ENCODE measurements at places on chromosomes 5 and 9.

DNA sequence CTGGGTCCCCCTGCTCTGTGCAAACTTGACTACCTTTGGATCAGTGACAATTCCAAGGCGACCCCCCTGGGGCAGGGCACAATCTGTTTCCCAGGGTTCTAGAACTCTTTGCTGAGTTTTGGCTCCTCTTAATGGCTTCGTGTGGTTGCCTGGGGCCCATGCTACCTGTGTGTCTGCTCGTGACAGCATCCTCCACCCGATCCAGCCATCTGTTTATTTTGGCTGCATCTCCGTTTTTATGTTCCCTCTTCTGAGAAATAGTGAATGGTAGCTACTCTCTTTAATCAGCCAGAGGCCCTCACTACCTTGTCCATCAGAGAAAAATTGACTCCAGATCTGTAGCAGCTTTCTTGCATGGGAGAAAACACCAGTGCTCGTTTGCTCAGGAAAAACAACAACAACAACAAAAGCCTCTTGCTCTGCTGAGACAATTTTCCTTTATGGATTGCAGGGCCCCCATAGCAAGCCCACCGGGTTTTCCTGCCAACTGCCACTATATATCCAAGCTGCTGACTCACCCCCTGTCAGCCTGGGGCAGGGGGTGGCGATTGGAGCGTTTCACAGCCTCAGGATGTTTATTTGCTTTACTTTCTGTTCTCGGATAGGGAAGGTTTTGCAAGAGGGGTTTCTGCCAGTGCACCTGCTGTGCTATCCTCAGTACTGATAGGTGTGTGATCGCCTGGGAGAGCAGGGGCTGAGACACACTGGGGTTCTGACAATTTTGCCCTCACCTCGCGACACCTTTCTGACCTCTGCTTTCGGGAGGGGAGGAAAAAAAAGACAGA, 607.8 kb downstream of the BNC2 start:
- peak; percentile 11 for DNase-seq

- no peak for DNase-seq
These were observed 42.7 kb downstream of the SYK start for GRCh38 chr9:90844326-90844725.

DNA sequence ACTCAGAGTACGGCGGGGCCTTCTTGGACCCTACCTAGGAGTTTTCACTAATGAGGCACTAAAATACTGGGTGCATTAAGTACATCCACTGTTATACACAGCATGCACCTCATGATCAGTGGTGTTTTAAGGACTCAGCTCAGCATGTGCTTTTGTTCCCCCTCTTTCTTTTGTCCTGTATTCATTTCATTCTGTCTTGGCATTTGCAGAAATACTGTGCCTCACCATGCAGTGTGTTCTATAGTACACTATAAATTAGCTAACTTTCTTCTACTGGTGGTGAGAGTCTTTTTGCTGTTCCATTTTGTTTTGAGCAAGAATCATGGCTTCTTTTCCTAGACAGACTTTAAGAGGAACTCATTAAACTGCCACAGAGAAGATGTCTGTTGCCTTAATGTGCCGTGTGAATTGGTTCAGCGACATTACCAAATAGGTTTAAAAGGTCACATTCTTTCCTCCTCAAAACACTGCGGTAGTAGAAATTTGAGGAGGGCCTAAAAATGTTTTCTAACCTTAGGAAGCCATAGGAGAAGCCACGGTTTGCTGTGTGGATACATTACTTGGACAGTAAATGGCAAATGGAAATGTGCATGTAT, 276.6 kb downstream of the MAST4 start:
- no peak for DNase-seq

DNA sequence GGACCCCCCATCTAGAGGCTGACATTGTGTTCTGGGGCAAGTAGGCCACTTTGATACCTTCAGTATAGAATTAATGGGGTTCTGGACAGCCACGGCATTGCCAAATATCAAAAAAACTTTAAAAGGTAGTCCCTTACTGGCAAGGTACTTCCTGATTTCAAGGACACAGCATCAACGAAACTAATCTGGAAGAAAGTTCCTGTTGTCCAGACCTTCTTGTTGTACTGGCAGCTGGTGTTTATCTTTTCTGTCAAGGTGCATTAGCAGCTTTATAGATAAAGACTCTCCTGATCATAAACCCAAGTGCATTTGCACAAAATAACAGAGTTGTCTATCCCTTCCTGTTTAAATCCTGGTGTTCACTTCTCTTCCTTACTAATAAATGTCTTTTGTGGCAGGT, 23.7 kb upstream of the GOLGA1 start:
- DNase-seq = no peak

DNA sequence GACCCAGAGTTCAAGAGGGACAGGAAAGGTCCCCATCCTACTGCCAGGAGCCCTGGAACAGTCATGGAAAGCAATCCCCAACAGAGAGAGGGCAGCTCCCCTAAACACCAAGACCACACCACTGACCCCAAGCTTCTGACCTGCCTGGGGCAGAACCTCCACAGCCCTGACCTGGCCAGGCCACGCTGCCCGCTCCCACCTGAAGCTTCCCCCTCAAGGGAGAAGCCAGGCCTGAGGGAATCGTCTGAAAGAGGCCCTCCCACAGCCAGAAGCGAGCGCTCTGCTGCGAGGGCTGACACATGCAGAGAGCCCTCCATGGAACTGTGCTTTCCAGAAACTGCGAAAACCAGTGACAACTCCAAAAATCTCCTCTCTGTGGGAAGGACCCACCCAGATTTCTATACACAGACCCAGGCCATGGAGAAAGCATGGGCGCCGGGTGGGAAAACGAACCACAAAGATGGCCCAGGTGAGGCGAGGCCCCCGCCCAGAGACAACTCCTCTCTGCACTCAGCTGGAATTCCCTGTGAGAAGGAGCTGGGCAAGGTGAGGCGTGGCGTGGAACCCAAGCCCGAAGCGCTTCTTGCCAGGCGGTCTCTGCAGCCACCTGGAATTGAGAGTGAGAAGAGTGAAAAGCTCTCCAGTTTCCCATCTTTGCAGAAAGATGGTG, 31.6 kb downstream of the CD180 start:
- DNase-seq = no peak

GRCh38 chr5:97094579-97095317, 47.7 kb downstream of the LIX1 start:
- DNase-seq = peak; percentile 9

- DNase-seq = no peak
These were observed 89.2 kb downstream of the FSTL4 start for GRCh38 chr5:133523013-133523658.

DNA sequence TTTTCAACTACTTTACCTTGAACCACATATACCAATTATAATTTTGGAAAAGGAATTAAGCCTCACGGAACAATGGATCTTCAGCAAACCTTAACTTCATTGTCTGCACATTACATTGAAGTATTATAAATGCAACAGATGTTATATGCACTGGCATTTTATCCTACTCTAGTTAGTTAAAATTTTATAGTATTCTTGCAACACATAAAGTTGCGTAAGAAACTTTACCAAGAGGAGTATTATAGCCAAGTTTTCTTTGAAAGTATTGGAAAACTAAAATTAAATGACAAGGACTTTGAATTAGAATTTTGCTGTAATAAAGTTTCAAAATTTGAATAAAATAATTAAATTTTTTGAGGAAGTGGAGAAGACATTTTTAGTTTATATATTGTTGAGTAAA, 63.4 kb upstream of the SREK1 start:
- DNase-seq = no peak

- DNase-seq = peak; percentile 98
These were observed 100.6 kb downstream of the LHFPL2 start for GRCh38 chr5:78547731-78548615.

DNA sequence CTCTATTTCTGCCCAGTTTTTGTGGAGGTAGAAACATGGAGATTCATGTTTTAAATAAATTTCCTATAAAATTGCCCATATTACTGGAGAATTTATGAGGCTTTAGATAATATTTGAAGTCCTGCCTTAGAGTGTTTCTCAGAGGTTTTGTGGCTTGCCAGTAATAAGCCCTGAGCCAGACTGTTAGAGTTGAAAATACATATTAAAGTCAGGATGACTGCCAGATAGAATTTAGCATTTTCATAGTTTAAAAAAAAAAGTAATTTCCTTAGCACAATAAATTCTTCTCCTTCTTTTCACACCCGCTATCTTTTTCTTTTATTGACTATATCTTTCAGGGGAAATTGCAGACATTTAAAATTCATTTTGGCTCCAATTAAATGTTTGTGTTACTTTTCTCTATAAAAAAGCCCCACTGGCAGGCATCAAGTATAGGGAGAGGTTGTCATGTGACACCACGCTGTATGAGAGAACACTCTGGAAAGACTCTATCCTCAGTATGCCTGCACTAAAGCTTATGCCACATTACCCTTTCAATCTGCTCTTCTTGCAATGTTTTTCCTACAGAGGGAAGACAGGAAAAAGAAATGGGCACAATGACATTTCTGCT, 135.2 kb downstream of the MPDZ start:
- DNase-seq = no peak

GRCh38 chr5:135036405-135036804, 2.4 kb upstream of the PITX1 start:
- DNase-seq = no peak

GRCh38 chr5:142845954-142846398, 75.8 kb downstream of the ARHGAP26 start:
- no peak for DNase-seq

DNA sequence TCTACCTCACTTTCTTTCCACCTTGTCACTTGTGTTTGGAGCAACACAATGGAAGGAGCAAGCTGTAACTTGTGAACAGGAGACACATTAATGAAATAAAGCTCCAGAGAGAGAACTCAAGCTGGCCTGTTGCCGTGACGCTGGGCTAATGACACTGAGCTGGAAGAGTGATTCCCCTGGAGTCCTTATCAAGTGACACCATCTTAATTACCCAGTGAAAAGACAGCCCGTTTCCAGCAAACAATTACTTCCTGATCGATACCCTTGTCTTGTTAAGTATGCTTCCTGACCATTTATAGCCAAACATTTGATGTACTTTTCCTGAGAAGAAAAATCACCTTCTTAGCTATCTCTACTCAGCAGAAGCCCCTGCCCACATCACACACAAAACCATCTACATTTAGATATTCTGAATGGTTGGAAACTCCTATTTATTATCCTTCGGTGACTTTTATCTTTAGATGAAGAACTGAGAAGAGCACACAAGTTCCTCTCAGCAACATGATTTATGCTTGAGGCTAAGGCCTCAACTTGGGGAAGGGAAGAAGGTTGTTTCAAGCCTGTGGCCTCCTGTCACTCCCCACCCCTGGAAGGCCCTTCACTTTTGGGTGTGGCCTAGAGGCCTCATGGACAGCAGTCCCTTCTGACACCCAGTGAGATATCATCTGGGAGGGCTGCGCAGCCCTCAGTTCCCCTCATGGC, 34.1 kb downstream of the CRHBP start:
- DNase-seq = no peak

GRCh38 chr9:130745210-130745800, 51.7 kb downstream of the EXOSC2 start:
- no peak for DNase-seq

GRCh38 chr9:83339435-83339834, 198.8 kb downstream of the FRMD3 start:
- peak; percentile 1 for DNase-seq

DNA sequence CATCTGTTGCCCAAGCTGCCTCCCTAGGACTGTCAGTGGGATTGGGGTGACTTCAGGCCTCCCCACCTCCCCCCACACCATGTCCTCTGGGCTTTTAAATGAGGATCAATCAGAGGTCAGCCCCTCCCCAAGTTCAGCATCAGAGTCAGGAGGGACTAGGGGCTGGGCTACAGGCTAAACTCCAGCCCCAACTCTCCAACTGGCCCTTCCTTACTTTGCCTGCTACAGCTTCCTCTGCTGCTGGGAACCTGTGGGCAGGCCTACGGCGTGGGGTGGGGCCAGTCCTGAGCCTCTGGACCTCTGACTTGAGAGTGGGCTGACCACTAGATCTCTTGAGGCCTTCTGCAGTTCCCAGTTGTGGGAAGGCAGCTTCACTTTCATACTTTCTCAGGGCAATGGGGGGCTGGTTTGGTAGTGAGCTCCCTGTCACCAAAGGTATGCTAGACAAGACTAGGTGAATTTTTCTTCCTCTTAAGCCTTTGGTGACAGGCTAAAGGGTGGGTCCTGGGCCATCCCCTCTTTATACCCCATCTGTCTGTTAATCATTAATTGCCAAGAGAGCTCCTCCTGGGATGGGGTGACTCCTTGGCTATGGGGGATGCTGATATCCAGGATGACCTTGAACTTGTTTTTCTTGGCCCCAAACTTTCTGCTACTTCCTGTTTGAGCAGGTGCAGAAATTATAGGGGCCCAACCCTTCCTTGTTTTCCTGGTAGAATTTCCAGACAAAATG, 10.8 kb upstream of the DAB2IP start:
- no peak for DNase-seq

DNA sequence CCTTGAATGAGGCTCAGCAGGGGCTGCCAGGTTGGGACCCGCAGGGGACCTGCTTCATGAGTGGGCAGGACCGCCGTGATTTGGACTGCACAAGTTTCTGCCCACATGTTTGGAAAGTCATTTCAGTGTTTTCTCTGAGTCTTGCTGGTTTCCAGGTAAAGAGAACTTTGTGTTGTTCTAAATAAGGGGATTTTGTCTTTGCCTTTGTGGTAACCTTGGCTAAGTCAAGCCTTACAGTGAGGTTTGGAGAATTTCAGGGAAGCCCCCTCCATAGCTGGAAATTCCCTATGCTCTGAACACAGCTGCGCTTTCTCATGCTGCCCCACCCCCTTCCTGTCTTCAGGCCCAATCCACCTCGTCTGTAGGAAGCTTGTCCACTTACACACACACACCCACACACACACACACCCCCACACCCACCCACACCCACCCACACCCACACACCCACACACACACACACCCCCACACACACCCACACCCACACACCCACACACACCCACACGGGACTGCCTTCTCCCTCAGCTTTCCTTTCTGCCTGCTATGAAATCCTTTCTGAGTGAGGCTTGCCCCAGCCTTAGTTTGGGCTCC, 270.1 kb downstream of the HSPA4 start:
- DNase-seq = no peak

DNA sequence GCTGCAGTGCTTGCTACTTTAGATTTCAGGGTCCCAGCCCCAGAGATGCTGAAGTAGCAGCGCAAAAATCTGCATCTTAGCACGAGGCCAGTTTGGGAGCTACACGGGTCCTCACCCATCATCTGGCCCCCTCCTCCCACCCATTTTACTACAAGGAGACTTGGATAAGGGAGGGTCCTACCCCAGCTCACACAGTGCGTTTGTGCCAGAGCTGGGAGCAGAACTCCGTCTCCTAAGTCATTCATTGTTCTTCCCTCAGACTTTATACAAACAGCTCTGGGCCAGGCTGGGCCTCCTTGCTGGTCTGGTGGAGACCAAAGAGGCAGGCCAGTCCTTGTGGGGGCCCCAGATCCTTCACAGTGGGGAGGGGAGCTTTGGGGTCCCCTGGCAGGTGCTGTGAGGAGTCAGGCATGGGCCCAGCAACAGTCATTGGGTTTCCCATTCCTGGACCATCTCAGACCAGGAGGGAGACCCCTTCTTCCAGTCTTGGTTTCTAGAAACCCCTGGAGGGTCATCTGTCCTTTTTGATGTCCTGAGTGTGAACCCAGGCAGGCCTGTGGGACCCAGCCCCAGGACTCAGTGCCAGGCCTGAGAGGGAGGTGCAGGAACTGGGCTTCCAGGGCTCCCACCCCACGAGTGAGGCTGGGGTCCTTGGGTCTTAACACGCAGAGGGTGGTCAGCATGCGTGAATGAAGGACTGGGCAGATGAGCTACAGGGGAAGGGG, 2.3 kb upstream of the IL17B start:
- DNase-seq = no peak

- peak; percentile 18 for DNase-seq
These were observed 18.1 kb upstream of the RGMB start for GRCh38 chr5:98755406-98755805.

Data from RPMI7951 (cell line).